CD4-positive, alpha-beta T cell treated with Interferon gamma for 1 hour (primary cell): ENCODE measurements at places on chromosomes 7 and 10.
A peak's percentile ranks its signal among the peaks of the same experiment; 100 is the strongest.

DNA sequence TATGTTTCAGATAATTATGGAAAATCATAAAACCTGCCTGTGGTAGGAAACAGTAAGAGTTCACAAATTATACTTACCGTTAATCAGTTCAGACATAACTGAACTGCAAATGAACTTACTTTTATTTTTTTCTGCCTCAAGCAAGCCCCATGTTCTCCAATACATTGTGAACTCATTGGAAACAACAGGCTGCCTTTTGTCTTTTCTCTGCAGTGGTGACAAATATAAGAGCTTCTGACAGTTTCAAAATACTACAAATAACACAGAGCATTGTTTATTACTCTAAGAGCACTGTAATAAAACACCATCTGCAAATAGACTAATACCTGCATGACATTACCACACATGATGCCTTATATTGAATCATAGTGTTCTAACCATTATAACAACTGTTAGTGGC, 94.0 kb upstream of the CDCA7L start:
- DNase-seq = no peak

DNA sequence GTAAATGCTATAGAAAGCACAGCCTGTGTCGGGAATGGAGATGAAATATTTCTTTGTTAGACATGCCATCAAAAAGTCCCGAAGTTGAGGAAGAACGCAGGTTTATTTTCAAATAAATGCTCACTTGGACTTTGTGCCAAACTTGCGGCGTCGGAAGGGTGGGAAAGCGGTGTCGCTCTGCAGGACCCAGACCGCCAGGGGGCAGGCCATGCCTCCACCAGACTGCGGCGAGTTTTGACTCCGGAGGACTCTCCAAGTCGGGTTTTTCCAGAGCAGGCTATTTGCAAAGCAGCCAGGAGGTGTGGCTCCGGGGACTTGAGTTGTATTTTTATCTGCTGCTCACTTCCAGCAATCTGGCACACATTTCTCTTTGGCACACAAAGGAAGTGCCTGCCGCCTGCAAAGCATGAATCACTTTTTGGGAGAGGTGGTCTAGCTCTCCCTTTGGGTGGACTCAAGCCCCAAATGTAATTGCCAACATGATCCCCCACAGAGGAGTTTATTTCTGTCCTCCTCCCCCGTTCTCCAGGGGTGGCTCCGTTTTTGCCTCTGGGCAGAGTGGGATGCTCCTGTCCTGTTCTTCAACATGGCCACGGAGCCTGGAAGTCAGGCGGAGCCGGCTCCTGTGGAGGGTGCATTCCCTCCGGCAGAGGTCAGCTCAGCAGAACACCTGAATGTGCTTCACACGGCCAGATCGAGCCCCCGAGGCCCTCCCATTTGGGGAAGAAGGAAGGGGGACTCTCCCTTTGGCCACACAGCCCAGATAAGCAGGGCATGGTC, 82.3 kb upstream of the GPR26 start:
- DNase-seq = no peak

DNA sequence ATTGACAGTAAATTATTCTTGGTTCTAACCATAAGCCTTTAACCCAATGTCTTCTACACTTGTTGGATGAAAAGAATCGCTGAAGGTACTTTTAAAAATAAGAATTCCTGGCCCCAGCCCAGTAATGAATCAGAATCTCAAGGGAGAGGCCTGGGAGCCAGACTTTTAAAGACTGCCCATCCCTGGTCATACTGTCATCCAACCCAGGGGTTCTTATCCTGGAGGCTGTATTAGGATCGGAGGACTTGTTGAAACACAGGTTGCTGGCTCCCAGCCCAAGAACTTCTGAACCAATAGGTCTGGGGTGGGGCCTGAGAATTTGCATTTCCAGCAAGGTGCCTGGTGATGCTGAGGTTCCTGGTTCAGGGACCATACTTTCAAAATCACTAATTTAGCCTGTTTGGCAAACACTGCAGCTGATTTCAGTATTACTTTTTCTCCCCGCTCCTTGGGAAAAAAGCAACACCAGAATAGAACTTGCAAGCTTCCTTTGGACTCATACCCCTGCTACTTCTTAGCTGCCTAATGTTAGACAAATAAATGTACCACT, 79.5 kb upstream of the FAM133B start:
- no peak for DNase-seq

DNA sequence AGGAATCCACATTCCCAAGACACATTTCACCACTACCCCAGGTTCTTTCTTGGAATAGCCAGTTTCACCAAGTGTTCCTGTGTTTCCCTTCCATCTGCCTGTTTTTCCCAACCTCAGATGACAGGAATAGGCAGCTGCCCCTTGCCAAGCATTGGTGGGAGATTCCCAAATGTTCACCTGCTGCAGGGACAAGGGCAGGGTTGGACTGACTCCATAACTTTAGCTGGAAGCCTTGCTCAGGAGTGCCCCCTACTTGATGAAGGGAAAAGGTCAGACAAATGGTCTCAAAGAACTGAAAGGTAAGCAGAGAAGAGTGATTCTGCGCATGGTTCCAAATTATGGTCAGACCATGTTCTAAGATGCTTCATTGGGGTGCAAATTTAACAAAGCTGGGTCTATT, 45.1 kb upstream of the LYZL1 start:
- no peak for DNase-seq

- DNase-seq = no peak
Observed at GRCh38 chr10:71222601-71223346, 10.4 kb downstream of the UNC5B start.

DNA sequence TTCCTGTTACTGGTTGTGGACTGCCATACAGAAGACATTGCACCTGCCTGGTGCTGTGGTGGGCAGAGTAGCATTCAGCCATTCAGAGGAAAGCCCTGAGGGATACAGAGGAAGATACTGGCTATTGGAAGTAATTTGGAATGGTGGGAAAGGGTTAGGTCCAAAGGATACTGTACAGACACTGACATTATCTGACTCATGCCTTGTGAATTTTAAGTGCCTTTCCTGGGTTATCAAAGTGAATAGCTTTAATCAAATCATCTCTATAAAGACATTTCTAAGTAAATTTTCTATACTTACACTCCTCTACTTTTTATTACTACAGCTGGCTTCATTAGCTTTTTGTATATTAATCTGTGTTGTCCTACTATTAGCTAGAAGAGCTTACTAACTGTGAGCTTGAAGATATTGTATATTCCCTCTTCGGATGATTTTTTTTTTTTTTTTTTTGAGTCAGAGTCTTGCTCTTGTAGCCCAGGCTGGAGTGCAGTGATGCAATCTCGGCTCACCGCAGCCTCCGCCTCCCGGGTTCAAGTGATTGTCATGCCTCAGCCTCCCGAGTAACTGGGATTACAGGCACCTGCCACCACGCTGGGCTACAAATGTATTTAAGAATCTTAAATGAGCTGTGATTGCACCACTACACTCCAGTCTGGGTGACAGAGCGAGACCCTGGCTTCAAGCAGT, 186.5 kb downstream of the ADK start:
- DNase-seq = no peak

DNA sequence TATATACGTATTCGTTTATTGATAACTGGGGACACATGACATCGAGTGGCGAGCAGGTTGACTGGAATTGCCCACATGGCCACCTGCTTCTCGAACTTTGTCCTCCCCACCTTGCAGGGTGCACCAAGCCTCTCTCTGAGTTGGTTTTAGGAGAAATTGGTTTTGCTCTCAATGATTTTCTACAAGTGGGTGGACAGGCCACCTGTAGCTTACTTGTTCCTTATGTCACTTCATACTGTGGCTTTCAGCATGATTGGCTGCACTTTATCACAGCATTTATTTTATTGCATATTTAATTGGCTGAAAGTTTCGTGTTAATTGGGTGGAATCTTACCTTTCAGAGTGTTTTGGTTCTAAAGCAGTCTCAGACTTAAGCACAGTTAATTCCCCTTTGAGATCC, 215.6 kb upstream of the SHH start:
- no peak for DNase-seq

- no peak for DNase-seq
Observed at GRCh38 chr10:69789164-69789576, 12.5 kb upstream of the COL13A1 start.

DNA sequence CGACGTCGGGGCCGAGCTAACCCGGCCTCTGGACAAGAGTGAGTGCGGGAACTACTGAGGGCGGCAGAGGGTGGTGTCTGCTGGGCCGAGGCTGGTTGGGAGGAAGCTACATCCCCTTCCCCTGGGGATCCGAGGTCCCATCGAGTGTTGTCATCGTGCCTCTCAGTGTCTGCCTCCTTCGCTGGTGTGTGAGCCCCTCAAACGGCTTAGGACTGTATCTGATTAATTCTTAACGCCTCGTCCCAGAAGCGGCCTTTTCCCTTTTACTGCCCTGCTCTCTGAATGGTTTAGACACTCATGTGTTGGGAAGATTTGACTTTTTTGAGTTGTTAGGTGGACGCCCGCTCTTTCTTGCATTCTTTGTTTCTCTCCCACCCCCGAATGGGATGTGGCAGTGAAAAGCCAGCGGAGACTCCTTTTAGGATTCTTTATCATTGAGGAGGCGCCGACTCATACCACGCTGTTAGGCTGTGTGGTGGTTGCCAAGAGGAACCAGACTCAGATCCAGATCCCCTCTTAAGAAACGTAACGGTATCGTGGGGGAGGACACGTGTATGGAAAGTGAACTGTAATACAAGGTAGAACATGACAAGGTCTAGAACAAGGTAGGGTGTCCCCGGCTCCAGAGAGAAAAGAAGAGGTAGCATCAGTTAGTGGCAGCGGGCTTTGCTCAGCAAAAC, 631 bp downstream of the SUPV3L1 start:
- no peak for DNase-seq

- no peak for DNase-seq
Observed at GRCh38 chr10:130766071-130766470, 545.5 kb downstream of the TCERG1L start.

DNA sequence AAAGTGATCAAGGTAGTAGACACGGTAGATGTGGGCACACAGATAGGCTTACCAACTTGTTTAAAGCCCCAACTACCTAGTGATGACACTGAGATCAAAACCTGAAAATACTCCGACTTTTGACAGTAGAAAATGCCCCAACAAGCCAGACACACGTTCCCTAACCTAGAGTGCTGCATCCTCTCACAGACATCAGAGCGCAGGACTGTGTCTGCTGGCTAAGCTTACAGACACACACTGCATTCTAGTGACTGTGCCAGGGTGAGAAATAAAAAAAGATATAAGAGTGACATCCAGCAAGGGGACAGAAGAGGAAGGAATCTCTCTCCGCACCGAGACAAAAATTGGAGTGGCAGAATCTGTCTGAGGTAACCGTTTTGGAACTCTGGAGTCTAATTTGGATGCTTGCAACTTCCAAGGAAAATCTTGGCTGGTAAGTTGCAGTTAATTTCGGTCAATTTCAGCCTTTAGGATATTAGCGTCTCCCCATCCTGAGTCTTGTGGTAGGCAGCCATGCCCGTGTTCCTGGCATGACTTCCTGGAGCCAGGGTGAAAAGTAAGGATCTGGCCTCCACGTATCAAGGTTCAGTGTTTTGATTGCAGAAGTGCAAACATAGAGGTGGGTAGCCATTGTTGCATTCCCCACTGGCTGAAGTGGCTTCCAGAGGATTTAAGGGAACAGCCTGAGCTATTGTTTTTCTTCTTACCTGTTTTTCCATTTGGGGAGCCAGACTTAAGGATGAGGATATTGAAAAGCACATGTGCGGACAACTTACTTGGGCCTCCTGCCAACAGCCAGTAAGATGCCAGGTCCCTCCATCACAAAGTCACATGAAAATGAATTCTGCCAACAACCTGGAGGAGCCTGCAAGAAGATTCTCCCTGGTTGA, 124.1 kb downstream of the SMURF1 start:
- no peak for DNase-seq

DNA sequence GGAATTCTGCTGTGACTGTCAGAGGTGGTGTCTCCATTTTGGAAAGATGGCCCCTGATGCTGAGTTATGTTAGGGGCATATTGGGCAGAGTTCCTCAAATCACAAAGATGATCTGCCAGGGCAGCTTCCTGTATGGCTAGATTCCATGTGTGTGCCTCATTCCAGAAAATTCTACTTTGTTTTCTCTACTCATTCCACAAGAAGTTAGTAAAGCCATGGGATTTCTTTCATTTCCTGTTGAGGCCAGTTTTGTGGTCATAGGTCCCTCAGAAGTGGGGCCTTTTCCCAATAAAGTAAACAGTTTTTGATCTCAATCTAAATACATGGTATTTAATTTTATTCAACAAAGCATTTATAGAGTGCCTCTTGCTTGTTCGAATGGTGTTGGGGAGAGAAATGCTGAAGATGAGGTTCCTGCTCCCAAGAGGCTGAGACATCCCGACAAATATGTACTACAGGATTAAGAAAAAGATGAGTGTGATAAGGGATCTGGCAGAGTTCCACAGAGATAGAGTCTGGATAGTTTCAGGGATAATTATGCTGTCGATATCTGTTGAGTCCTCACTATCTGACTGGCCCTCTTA, 33.0 kb downstream of the MINDY4 start:
- DNase-seq = no peak

DNA sequence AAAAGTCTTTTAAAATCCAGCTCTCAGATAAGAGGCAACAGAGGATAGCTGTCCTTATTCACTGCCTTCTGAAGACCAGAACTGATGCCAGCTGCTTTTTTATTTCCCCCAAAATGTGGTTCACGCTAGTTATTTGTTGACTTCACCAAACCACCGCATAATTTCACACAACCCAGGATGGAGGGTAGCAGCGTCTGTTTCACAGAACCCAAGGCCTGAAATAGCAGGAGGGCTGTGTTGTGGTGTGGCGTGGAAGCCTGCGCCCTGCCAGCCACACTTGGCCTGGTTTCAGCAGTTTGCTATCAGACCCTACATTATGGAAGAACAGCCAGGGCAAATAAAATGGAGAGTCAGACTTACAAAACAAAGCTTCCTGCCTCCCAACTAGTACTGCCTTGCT, 155.4 kb downstream of the DYNC1I1 start:
- no peak for DNase-seq

DNA sequence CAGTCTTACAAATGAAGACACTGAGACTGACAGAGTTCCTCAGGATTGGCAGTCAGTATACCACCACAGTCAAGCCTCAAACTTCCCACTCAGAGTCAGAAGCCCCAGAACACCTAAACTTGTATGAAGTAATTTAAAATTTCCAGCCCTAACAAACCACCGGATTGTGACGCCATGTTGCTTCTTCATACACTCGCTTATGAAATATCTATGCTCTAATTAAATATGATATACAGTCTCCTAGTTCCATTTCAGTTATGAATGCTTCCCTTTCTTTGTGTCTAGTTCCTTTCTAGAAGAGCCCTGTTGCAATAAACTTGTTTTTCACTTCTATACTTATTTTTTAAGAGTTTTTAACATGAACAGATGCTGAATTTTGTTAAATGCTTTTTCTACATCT, 172.0 kb upstream of the NOBOX start:
- DNase-seq = no peak

DNA sequence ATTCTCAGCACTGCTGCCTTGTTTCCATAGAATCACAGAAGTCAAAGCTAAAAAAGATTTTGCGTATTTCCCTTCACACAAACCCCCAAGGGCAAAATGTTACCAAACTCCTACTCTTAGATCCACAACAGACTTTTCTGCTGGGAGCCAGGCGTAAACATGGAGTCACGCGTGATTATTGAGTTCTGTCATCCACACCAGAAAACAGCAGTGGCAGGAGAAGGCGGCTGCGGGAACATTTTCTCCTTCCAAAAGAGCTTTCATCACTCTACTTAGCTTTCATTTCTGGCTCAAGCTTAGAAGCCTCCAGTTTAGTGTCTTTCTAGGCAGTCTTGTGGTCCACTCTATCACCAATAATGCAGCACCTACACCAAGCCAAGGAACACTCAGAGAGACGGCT, 712.9 kb upstream of the NRP1 start:
- no peak for DNase-seq

- DNase-seq = peak; percentile 84
Observed at GRCh38 chr7:75905785-75906604, 9.0 kb upstream of the POR start.

GRCh38 chr7:117188949-117189592, 133.8 kb downstream of the WNT2 start:
- no peak for DNase-seq
